ENCODE measurements at places on chromosomes 6 and 20.

- no peak for DNase-seq
Measured at GRCh38 chr6:156564127-156564806, 212.9 kb upstream of the ARID1B start.

DNA sequence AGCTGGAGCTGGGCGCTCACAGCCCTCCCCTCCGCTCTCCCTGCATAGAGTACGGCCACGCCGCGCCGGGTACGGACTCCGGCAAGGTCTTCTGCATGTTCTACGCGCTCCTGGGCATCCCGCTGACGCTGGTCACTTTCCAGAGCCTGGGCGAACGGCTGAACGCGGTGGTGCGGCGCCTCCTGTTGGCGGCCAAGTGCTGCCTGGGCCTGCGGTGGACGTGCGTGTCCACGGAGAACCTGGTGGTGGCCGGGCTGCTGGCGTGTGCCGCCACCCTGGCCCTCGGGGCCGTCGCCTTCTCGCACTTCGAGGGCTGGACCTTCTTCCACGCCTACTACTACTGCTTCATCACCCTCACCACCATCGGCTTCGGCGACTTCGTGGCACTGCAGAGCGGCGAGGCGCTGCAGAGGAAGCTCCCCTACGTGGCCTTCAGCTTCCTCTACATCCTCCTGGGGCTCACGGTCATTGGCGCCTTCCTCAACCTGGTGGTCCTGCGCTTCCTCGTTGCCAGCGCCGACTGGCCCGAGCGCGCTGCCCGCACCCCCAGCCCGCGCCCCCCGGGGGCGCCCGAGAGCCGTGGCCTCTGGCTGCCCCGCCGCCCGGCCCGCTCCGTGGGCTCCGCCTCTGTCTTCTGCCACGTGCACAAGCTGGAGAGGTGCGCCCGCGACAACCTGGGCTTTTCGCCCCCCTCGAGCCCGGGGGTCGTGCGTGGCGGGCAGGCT is 4.6 kb downstream of the KCNK15 start:
- no peak for DNase-seq

DNA sequence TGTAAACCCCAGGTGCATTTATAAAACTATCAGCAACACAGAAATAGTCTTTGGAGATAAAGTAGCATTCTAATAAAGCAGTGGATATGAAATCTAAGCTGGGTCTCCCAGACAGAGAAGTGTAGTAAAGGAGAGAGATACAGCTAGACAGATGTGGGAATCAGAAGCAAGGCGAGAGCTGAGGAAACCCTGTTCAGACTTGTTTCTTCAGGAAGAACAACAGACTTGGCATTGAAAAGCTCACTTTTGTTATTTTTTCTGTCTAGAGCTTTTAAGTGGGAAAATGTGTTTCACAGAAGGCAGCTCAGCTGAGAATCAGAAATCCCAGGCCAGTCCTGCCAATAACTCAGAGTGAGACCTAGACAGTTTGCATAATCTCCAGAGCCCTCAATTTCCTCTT is 52.9 kb downstream of the SLC35B3 start:
- no peak for DNase-seq

- no peak for DNase-seq
Measured at GRCh38 chr6:53290537-53291510, 57.9 kb downstream of the ELOVL5 start.

- no peak for DNase-seq
Measured at GRCh38 chr20:35432430-35432735, 5.6 kb downstream of the GDF5 start.

GRCh38 chr6:84546427-84546914 is 217.9 kb downstream of the TBX18 start:
- no peak for DNase-seq

DNA sequence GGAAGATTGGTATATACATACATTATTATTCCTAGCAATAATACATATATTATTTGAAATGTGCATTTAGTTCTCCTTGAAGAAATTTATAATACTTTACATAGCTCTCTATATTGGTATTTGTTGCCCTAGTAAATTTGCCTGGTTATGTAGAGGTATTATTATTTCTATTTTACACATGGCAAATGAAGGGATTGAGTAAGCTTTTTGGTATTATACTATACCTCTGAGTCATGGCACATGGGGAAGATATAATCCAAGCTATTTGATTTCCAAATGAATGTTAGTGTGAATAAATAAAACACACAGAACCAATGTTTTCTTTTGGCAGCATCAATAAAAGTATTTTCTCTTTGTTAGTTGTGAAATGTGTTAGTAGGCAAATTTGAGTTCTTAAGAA is 409.6 kb upstream of the SLC35B3 start:
- no peak for DNase-seq

GRCh38 chr20:46022411-46023147 is 6.4 kb upstream of the SLC12A5 start:
- no peak for DNase-seq

DNA sequence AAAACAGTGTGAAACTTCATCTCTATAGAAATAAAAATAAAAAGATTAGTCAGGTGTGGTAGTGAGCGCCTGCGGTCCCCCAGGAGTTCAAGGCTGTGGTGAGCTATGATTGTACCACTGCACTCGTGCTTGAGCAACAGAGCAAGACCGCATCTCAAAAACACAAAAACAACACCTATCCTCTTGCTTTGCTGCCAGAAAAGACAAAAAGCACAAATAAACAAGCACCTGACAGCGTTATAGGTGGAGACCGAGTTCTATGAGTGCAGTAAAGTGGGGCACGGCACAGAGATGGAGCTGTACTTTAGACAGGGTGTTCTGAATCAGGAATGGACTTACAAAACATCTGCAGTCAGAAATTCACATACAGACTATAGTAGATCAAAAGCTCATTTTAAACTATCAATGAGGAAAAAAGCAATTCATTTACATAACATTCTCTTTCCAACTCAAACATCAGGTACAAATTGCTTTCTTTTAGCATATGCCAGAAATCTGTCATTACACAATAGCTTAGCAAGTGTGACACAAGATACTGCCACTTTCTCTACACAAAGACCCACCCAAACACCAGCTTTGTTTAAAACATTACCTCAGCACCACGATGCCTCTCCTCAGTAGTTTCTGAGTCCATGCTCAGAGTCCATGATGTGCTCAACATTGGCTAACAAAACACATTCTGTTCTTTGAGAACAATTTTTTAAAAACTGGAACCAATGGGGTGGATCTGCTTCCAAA is 10.1 kb downstream of the EZR start:
- no peak for DNase-seq

DNA sequence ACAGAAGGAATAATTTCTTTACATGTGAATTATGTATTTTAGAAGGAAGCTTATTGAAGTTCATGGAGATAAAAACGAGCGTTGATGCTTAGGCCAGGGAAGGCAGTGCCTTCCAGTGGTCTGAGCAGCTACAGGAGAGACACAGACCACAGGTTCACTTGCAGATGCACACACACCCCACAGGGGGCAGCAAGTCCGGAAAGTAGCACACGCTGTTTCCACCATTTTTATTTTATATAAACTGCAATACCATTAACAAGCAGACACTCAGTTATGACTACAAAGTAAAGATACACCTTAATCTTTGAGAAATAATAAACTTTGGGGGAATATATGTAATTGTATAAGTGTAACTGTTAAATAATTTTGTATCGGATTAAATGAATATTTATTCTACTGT is 13.5 kb upstream of the DACT2 start:
- DNase-seq, result no peak

- no peak for DNase-seq
Measured at GRCh38 chr20:46735436-46735835, 26.0 kb downstream of the SLC2A10 start.

GRCh38 chr6:152096863-152097496 is 289.5 kb downstream of the ESR1 start:
- no peak for DNase-seq

DNA sequence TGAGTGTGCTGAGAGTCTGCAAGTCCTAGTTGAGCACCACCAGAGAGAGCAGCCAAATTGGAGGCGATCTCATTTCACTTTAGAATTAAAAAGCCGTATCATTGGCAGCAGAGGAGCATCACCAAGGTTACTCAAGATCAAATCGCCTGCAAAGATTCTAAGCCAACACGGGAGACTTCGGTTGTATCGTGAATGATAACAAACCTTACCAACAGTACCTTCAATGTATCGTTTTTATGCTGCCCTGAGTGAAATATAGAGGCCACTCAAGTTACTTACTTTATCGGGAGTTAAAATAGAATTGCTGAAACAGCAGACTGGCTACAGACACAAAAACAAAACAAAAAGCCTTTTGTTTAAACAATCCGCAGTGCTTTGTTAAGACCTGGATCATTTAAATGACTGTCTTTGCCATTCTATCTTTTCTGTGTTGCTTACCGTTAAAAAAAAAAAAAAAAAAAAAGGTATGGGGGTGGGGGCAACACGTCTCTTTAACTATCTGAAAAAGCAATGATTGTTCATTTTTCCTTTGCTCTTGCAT is 14.2 kb downstream of the NHSL1 start:
- peak; percentile 62 for DNase-seq

DNA sequence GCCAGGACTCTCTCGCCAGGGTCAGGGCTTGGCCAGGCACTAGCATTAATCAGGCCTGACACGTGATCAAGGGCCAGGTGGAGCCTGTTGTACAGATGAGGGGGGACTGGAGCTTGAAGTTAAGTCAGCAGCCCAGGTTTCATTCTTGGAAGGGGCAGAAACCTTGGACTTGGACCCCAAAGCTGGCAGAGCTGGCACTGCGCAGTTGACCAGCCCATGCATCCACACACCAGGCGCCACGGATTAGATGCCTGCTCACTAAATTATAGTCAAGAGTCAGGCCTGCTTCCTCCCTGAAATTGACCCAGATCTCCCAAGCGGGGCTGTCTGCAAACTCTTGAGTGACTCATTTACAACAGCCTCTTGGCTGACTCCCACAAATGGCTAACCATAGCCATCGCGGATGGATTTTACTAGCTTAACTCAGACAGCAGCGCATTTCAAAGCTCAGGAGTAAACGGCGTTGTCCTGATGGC is 4.1 kb upstream of the TAF4 start:
- DNase-seq, result no peak

DNA sequence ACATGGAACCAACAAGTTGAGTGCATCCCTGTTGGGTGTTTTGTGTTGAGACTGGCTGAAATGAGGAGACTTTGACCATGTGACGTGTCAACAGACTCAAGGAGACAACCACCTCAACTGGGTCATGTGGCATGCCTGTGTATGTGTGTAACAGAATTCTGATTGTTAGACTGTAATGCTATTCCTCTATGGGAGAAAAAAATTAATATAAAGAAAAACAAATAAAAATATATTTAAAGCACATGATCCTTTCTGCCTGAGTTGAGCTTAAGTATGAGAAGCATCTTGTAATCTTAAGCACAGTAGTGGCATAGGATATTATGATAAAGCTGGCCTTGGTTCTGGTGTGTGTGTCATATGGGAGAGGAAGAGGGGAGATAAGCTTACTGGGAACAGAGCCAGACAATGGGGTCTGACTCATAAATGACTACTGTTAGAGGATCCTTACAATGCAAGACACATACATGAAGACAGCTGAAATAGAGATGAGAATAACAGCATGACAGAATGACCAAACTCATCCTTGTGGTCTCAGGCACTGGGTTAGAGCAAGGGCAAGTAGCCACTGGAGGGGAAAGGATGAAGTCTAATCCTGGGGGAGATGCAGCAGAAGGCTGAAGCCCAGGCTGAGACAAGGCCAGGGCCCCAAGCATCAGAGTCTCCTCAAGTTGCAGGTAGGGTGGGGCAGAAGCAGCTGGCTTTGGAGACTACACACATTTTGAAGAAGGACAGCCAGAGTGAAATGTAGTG is 9.2 kb downstream of the TP53INP2 start:
- no peak for DNase-seq

DNA sequence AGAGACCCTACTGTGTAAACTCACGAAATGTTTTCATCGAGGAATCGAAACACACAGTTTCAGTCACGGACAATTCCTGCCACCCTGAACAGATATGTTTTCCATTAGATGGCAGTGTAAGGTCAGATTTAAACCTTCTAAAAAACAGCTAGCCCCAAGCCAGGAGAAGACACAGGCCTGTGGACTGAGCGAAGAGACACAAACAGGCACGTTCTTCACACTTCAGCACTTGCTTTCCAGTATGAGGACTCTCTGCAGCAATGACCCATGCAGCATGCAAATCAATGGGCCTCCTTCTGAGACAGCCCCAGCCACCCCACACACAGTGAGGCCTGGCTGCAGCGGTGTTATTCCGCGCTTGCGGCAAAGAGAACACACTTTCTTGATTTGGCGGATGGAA is 31.9 kb downstream of the HUS1B start:
- no peak for DNase-seq

DNA sequence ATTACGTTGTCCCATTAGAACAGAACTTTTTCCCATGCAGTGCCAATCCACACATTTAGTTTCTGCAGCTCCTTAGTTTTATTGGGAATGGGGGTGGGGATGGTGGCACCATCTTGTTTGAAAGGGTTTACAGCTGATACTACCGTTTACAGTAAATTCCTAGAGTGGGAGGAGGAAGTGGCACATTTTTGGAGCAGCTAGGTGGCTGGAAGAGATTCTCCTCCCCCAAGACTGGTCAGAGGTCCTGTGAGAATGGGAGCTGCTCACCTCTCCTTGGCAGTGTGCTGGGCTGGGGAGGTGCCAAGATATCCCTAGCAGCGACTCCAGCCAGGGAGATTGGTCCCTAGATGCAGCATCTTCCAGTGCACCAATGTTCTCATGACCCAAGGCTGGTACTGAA is 12.4 kb upstream of the CCN6 start:
- DNase-seq, result no peak

DNA sequence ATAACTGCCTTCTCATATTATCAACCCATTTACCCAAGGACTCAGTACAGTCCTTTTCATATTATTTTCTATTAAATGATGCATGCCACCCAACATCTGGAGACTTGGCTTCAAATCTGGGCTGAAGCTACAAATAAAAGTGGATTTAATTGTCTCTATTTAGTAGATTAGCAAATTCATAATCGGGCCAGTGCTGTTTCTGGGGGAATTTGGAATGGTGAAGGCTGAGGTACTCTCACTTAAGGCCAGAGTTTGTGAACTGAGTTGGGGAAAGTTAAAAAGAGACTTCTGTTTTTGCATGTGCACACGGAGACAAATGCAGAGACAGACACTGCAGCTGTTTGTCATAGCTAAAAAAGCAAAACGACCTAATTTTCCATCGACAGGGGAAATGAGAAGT is 100.9 kb downstream of the PFDN4 start:
- DNase-seq, result no peak

Measured in DMS153 (cell line).